ENCODE measurements at places on chromosomes 1 and 21.
A peak's percentile ranks its signal among the peaks of the same experiment; 100 is the strongest.

GRCh38 chr1:183632964-183633363 is 2.6 kb downstream of the ARPC5 start:
- DNase-seq = peak; percentile 23

- DNase-seq = peak; percentile 43
These were observed 35.3 kb upstream of the ACTL8 start for GRCh38 chr1:17719874-17720273.

DNA sequence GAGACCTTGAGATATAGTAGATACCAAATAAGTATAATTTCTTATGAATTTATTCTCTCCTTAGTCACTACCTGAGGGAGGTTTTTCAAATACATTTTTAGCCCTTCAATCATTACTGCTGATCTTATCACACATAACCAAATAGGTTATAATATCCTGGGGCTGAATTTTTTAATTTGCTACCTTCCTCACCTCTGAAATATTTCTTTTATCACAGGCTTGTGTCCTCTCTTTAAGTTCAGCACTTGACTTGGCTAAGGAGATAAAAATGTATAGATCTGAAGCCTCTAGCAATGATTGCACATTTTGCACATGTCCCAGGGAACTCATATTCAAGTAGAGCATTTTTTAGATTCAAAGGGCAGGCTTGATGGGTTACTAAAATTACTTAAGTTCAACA is 23.1 kb downstream of the CFH start:
- DNase-seq = no peak

DNA sequence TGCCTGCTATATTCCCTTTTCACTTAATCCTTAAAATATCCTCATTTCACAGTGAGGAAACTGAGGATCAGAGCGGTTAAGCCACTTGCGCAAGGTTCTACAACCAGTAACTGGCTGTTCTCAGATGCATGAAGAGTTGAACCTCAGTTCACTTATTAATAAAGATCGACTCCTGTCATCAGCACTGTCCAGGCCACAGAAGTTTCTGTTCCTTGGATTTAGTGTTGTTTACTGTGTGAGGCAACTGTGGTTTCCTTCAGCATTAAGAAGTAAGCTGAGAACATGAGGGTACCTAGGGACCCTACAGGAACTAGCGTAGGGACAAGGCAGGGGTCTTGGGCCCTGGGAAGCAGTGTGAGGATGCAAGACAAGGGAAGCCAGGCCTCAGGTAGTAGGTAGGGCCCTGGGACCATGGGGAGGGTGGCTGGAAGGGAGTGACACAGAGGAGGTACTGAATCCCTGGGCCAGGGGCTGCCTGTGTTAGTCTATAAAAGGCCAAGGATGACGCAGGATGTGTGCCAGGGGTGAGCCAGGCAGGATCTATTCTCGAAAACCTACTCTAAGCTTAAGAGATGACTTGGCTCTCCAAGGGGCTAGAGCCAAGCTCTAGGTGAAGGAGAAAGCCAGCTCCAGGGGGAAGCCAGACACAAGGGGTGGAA is 181.2 kb upstream of the CSF3R start:
- DNase-seq = no peak
